ENCODE measurements at places on chromosomes 13 and 19. TPM values are rescaled to one million over a fixed set of nuclear protein-coding genes. Genes with fewer than 3 reads are reported as not detected.

- no peak for DNase-seq
Measured at GRCh38 chr13:34864671-34865070, 77.4 kb upstream of the NBEA start.

Gene GNG8
- not detected for total RNA-seq

Gene LHFPL6
- total RNA-seq = 1.2 TPM

DNA sequence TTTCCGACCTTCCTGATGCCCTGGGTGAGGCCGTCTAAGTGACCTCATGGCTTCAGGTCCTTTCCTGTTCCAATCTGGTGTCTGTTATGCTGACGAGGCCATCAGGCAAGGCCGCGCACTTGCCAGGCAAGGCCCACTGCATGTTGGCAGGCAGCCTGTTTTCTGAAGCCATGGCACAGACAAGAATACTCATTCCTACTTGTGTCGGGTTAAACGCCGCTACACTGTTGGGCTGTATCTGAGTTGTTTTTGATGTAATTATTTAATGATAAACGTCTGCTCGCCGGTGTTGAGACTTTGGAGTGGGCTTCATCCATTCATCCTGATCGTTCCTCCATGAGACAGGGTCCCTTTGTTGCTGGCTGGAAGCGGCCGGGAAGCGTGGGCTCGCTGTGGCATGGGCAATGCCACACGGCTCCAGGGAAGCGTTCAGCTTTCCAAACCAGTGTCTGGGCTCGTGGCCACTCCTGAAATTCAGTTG, 92.1 kb downstream of the ATP11A start:
- no peak for DNase-seq

DNA sequence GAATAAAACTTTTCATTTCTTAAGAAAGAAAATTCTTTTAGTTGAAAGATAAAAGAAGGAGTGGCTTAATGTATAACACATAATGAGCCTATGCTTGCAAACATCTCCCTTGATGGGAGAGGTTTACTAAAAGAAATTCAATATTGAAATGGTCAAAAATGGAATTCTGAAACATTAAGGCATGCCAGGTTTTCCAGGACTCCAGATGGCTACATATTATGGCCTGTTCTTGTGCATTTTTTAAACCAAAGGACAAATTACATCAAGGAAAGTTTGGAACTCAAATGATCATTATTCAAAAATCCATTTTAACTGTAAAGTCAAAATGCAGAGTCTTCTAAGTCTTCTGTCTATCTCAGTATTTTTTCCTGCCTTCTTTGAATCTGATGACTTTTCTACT, 19.1 kb upstream of the CYSLTR2 start:
- DNase-seq = no peak

DNA sequence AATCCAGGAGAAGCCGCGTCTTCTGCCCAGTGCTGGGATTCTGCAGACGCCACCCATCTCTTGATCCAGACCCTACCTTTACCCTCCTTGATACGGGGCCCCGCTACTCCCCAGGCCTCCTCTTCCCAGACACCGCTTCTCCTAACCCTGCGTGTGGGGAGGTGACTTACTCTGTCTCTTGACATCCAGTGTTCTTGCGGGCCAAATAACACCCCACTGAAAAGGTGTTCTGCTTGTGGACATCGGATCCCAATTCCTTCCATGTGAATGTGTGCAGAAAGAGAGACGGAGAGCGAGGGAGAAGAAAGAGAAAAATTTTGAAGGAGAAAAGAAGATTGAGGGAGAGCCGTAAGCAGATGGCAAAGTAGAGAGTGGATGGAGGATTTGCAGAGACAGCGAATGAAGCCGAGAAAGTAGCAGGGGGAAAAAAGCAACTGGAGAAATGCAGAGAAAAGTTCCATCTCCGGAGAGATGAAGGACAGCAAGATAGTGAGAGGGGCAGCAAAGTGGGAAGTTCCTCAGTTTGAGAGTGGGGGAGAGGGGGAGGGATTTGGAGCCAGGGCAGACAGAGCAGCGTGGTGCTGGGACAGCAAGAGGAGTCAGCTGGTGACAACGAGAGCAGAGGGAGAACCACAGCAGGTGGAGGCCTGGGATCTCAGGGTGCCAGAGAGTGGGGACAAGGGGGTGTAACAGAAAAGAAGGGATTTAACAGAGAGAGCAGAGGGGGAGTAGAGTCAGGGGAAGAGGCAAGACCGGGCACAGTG, 814 bp downstream of the ZNF480 start:
- no peak for DNase-seq

All from progenitor cell of endocrine pancreas (in vitro differentiated cells).